Left ventricle myocardium superior (tissue), 1 donor: ENCODE measurements at places on chromosomes 3 and 15. TPM values are rescaled to one million over a fixed set of nuclear protein-coding genes. Genes with fewer than 3 reads are reported as not detected.

DNA sequence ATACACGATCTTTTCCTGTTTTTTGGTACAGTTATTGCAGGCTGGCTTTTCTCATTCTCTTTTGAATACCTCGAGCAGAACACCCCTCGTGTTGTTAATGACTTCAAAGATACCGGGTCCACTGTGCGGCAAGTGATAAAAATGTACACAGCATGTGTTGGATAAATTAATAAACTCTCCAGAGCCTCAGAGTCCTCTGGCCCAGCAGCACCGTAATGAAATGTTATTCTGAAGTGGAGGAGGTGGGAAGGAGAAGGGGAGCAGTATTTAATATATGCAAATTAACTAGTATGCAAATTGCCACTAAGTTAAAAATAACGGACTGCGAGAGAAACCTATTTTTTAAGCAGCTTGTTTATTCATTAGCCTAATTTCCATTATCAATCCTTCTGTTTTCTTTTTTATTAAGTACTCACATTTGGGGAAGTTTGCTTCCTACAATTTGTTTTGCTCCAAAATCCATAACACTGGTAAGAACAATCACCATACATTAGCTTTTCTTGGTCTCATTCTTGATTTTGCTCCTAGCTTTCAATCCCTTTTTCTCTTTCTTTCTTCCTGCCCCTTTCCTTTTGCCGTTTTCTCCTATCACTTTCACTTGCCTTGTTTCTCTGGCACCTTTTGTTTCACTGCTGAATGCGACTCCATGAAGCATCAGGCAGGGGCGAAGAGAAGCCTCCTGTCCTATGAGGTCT, 462.3 kb upstream of the PPP2R3A start:
- no peak for DNase-seq

Gene RBM5
- total RNA-seq = 73.8 TPM

- DNase-seq = peak; percentile 42
Observed at GRCh38 chr3:38089163-38089562, 47.8 kb downstream of the ACAA1 start.

DNA sequence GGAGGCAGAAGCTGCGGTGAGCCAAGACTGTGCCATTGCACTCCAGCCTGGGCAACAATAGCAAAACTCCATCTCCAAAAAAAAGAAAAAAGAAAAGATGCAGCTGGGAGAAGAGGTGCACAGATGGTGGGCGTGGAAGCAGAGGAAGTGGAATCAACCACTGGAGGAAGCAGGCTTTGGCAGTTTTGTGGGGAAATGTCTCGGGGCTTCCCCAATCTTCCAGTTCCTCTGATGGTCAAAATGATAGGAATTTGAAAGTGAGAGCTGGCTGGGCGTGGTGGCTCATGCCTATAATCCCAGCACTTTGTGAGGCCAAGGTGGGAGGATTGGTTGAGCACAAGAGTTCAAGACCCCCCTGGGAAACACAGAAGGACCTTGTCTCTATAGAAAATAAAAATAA, 48.1 kb upstream of the SMAD3 start:
- DNase-seq = no peak

Gene GABRR3
- total RNA-seq = not detected

GRCh38 chr15:82317091-82317489, 32.2 kb downstream of the GOLGA6L10 start:
- DNase-seq = no peak

Gene TM4SF18
- total RNA-seq = 11.6 TPM

DNA sequence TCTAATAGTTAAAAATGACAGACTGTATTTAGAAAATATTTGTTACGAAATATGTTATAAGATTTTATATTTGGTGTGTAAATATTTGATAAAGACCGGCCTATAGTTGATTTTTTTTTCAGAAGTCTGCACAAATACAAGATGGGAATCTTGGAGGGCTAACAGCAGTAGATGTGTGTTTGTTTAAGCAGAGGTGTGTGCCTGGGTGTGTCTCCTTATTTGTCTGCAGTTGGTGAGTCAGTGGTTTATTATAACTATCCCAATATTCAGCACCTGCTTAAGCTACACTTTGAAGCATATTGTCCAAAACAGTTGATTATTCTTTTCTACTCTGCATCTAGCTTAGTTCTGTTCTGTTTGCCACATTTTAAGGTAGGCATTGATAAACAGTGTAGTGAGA, 12.4 kb downstream of the GLCE start:
- no peak for DNase-seq
